ENCODE measurements at places on chromosomes 13 and 19. TPM values are rescaled to one million over a fixed set of nuclear protein-coding genes. Genes with fewer than 3 reads are reported as not detected.

DNA sequence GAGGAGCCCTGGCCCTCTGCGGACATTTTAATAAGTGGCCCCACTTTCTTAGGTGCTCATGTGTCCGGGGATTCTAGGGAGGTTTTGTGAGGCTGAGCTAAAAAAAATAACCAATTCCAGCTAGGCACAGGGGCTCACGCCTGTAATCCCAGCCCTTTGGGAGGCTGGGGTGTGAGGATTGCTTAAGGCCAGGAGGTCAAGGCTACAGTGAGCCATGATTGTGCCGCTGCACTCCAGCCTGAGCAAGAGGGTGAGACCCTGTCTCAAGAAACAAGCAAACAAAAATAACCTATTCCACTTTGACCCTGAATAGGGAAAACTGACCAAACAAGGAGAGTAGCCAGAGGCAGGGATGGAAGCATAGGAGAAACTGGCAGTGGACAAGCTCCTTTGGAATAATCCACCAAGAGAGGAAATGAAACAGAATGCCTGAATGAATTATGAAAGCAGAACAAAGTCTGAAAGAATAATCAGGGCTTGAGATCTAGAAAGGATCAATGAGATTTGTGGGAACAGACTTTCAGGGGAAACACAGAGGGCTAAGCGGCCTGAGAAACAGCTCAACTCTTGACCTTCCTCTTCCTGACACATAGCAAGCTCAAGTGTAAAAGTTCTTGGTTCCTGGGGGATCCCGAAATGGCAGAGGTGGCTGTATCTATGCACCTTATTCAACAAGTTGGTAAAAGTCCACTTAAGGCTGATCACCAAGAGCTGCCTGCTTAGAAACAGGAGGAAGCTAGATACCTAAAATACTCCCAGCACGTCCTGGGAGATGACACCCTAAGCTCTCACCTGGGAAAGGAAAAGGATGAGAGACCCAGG is 30.1 kb upstream of the FFAR2 start:
- H3K4me1 ChIP-seq, result no peaks in the 10 kb centered on the region
- no peak for DNase-seq
- H3K36me3 ChIP-seq, result no peaks in the 10 kb centered on the region
- no peak overlapping the region for H3K4me3 ChIP-seq
- no peak overlapping the region for H3K27ac ChIP-seq
- peaks cover 5% of the 10 kb centered on the region for H3K27me3 ChIP-seq

- no peak for DNase-seq
- no peaks in the 10 kb centered on the region for H3K36me3 ChIP-seq
- H3K27me3 ChIP-seq, result peaks cover 2% of the 10 kb centered on the region
- no peak overlapping the region for H3K4me3 ChIP-seq
- H3K27ac ChIP-seq, result no peak overlapping the region
Measured at GRCh38 chr19:1675633-1676350, 23.4 kb upstream of the TCF3 start.

GRCh38 chr13:40390401-40390916 is 276.0 kb downstream of the FOXO1 start:
- no peak for DNase-seq
- no peak overlapping the region for H3K4me3 ChIP-seq
- no peaks in the 10 kb centered on the region for H3K36me3 ChIP-seq
- no peaks in the 10 kb centered on the region for H3K27me3 ChIP-seq

Gene PRR22
- 0.23 TPM for polyA plus RNA-seq

- DNase-seq, result no peak
- no peaks in the 10 kb centered on the region for H3K36me3 ChIP-seq
- H3K27me3 ChIP-seq, result no peaks in the 10 kb centered on the region
- no peaks in the 10 kb centered on the region for H3K4me1 ChIP-seq
- H3K27ac ChIP-seq, result no peak overlapping the region
Measured at GRCh38 chr19:33772102-33772857, 24.4 kb upstream of the KCTD15 start.

DNA sequence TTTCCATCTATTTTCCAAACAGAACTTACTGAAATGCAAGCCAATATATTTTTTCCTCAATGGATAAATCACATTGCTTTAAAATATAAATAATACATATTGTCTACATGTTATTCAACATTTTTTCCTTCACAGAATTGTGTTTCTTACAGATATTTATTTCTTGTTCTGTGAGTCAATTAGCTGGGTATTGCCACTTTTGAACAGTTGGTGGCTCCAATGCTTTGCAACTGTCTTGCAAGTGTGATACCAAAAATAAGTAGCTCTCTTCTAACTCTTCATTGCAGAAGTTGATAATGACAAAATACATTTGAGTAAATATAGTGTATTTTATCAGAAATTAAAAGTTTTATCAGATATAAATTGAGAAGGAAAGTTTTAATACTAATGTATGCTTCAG is 17.1 kb upstream of the GPC5 start:
- H3K4me3 ChIP-seq, result no peak overlapping the region
- H3K36me3 ChIP-seq, result no peaks in the 10 kb centered on the region
- no peaks in the 10 kb centered on the region for H3K27me3 ChIP-seq
- H3K4me1 ChIP-seq, result no peaks in the 10 kb centered on the region
- DNase-seq, result peak; percentile 69

DNA sequence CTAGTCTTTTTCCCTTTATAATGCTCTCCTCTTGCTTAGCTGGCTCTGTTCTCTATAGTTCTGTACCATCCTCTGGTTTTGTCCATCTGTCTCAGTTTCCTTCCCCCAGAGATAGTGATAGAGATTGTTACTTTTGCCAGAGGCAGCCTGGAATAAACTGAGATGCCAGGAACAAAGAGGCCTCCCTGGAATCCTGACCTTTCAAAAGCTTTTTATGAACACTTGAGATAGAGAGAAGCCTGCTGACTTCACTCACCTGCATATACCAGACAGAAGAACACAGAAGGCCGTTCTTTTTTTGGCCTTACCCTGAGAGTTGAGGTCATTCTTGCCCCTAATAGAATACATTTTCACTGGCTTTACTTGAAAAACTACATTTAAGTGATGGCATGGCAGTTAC is 150.2 kb downstream of the LHFPL6 start:
- H3K27me3 ChIP-seq, result no peaks in the 10 kb centered on the region
- peaks cover 2% of the 10 kb centered on the region for H3K4me1 ChIP-seq
- H3K4me3 ChIP-seq, result no peak overlapping the region
- H3K36me3 ChIP-seq, result no peaks in the 10 kb centered on the region
- DNase-seq, result no peak

Gene CEACAM20
- polyA plus RNA-seq, result not detected

GRCh38 chr13:64234255-64234654 is 2818.6 kb upstream of the PCDH20 start:
- no peaks in the 10 kb centered on the region for H3K36me3 ChIP-seq
- H3K4me3 ChIP-seq, result no peak overlapping the region
- peak; percentile 45 for DNase-seq
- H3K27ac ChIP-seq, result no peak overlapping the region
- no peaks in the 10 kb centered on the region for H3K4me1 ChIP-seq
- H3K27me3 ChIP-seq, result no peaks in the 10 kb centered on the region

DNA sequence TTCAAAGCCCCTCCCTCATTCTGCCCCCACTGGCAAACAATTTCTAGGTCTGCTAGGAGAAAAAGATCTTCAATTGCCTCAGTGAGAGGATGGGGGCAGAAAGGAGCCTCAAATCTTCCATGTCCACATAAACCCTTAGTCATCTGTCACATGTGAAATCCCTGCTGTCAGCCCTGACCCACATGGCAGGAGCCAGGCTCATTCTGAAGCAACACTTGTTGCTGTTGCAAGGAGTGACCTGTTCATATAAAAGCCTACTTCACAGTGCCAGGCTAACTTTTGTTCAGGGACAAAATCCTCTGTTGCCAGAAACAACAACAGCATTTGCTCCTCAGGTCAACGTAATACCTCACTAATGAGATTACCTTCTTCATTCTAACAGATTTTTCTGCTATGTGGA is 70.5 kb downstream of the IRS2 start:
- peak; percentile 73 for DNase-seq
- H3K36me3 ChIP-seq, result no peaks in the 10 kb centered on the region
- no peaks in the 10 kb centered on the region for H3K4me1 ChIP-seq

- DNase-seq, result no peak
- H3K36me3 ChIP-seq, result peaks cover 13% of the 10 kb centered on the region
- H3K4me1 ChIP-seq, result peaks cover 2% of the 10 kb centered on the region
- no peak overlapping the region for H3K27ac ChIP-seq
Measured at GRCh38 chr19:15181394-15181793, 19.4 kb downstream of the NOTCH3 start.

Gene ICAM3
- polyA plus RNA-seq, result 4.5 TPM

GRCh38 chr13:90951663-90952062 is 395.8 kb upstream of the MIR17HG start:
- no peak overlapping the region for H3K4me3 ChIP-seq
- no peak for DNase-seq
- no peaks in the 10 kb centered on the region for H3K36me3 ChIP-seq
- H3K27ac ChIP-seq, result no peak overlapping the region

Gene CEACAM21
- not detected for polyA plus RNA-seq

DNA sequence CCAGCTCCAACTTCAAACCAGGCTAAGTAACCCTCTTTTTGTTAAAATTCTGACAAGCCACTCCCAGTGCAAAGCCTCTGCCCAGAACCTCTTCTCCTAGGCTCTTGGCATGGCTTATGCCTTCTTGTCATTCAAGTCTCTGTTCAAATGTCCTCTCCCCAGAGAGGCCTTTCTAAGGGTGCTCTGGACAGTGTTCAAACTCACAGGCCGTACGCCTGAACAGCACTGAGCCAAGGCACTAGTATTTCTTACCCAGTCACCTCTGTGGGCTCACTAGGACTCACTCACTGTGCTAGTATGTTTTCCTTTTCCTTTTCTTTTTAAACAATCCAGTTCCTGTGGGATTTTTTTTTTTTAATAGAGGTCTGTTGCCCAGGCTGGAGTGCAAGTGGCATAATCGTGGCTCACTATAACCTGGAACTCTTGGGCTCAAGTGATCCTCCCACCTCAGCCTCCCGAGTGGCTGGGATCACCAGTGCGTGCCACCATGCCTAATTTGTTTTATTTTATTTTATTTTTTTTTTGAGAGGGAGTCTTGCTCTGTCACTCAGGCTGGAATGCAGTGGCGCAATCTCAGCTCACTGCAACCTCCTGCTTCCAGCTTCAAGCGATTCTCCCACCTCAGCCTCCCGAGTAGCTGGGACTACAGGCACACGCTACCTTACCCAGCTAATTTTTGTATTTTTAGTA is 2.3 kb upstream of the ASF1B start:
- peaks cover 5% of the 10 kb centered on the region for H3K4me1 ChIP-seq
- H3K36me3 ChIP-seq, result no peaks in the 10 kb centered on the region
- DNase-seq, result peak; percentile 57
- no peak overlapping the region for H3K4me3 ChIP-seq

DNA sequence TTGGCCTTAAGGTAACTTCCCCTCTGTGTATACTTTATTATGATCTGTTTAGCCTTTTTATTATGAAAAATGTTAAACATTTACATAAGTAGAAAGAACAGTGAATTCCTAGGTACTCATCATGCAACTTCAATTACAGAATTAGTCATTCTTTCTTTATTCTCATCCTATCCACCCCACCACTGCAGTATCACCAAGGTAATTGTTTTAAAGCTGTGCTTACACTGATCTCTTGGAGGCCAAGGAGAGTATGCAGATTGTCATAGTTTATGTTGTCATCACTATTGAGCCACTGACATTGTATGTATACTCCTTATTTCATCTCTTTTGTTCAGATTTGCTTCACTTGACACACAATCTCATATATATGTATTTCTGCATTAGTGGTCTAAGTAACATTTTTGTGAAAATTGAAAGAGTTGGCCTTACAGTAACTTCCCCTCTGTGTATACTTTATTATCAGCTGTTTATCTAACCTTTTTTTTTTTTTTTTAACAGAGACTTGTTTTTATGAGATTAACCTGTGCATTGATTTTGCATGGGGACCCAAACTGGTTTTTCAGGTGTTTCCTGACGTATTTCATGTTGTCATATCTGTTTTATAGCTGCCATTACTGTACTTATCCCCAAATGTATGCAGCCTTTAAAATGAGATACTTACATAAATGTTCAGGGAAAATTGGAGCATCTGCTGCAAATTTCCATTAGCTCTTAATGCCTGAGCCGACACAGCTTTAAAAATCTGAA is 4.5 kb downstream of the ZNF507 start:
- H3K36me3 ChIP-seq, result peaks cover 19% of the 10 kb centered on the region
- H3K27me3 ChIP-seq, result no peaks in the 10 kb centered on the region
- H3K27ac ChIP-seq, result no peak overlapping the region
- no peak for DNase-seq

DNA sequence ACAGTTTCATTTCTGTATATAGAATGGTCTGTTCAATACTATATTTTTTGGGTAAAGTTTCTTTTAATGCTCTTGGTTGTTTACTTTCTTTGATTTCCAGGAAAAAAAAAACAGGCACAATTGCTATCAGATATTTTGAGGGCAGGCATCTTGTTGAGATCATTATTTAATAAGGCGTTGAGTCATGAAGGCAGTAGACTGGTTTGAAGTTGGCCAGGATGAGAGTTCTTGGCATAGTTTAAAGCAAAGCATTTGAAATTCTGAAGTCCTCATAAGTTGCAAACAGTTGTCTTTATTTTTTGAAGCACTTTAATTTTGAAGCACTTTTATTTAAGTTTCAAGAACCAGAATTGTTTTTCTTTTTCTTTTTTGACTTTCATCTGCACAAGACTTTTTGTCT is 2.6 kb upstream of the ZNF175 start:
- H3K4me1 ChIP-seq, result peaks cover 7% of the 10 kb centered on the region
- no peaks in the 10 kb centered on the region for H3K27me3 ChIP-seq
- no peak overlapping the region for H3K27ac ChIP-seq
- H3K4me3 ChIP-seq, result no peak overlapping the region

Gene TRIP10
- 33.5 TPM for polyA plus RNA-seq
